ENCODE measurements at places on chromosomes 11 and 22.

- no peak for DNase-seq
These were observed 171.9 kb upstream of the MPPED2 start for GRCh38 chr11:30758012-30758411.

DNA sequence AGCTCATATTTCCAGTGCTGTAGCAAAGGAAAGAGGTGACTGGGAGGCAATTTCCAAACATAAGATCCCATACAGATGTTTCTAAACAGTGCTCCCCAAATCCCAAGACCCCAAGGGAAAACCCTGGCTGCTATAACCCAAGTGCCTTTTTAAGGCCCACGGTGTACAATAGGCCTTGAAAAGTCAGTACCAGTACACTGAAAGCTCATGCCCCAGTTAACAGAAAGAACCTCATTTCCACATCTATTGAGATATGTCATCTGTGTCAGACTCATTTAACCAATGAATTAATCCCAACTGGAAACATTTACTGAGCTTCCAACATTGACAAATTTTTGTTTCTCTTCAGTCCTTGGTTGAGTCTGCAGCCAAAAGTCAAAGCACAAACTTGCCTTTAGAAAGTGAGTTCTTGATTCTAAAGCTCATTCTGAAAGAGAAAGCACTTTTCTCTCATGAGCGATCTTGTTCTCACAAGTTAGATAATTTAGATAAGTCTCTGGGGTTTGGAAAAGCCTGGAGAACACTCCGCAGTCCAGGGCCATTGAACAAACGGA is 239.8 kb upstream of the ARHGAP20 start:
- no peak for DNase-seq

DNA sequence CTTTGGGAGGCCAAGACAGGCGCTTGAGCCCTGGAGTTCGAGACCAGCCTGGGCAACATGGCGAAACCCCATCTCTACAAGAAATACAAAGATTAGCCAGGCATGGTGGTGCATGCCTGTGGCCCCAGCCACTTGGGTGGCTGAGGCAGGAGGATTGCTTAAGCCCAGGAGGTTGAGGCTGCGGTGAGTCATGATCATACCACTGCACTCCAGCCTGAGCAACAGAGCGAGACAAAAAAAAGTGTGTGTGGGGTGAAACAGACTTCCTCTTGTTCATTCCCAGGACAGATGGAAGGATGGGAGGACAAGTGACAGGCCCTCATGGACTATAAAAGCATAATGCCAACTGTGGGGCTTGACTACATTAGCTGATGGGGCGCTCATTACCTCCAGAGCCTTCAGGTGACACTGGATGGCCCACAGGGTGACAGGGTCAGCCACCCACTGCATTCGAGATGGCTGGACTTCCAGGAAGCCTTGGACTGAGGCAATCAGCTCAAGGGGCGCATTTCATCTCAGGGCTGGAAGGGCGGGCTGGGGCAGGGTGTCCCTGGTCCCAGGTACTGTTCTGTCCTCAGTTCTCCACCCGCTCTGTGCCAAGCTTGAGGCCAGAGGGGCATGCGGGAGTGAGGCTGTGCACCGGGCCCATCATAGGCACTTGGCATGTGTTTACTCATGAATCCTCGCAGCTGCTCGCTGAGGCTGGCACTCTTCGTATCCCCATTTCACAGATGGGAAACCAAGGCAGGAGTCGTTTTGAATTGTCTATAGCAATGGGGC is 12.5 kb downstream of the NPTXR start:
- no peak for DNase-seq

DNA sequence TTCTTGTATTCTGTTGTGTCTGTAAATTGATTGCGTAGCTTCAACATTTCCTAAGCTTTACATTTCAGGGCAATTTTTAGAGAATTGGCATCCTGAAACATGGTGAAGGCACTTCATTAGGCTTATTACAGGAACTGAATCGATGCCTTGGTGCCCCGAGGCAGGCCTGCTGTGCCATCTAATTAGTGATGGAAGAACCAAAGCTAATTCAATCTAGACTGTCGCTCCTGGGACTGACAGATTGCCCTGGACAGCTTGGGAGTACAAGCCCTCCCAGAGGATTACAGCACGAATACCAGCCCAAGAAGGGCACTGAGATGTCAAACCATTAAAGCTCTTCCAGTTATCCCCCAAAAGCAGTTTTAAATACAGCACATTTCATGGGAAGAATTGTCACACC is 243.2 kb upstream of the ZC3H12C start:
- DNase-seq = no peak

GRCh38 chr22:31044262-31044861 is 36.8 kb upstream of the SMTN start:
- DNase-seq = peak; percentile 70

- no peak for DNase-seq
These were observed 778.3 kb upstream of the LRRC4C start for GRCh38 chr11:42237701-42238235.

DNA sequence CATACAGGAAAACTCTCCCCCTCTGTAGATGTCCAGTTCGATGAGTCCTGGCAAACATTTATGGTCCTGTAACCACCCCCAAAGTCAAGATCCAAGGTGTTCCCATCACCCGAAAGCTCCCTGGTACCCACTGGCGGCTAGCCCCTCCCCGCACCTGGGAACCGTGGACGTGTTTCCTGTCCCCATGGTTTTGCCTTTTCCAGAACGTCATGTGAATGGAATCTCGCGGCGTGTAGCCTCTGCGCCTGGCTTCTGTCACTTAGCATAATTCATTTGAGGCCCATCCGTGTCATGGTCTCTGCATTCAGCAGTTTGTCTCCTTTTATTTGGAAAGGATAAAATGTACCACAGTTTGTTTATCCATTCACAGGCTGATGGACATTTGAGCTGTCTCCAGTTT is 106.3 kb downstream of the KCNQ1 start:
- DNase-seq = no peak

- peak; percentile 86 for DNase-seq
These were observed 27.4 kb upstream of the MALAT1 start for GRCh38 chr11:65471447-65471891.

- DNase-seq = no peak
These were observed 21.6 kb downstream of the MMP20 start for GRCh38 chr11:102603576-102603975.

GRCh38 chr11:128052912-128053641 is 534.3 kb downstream of the ETS1 start:
- no peak for DNase-seq

DNA sequence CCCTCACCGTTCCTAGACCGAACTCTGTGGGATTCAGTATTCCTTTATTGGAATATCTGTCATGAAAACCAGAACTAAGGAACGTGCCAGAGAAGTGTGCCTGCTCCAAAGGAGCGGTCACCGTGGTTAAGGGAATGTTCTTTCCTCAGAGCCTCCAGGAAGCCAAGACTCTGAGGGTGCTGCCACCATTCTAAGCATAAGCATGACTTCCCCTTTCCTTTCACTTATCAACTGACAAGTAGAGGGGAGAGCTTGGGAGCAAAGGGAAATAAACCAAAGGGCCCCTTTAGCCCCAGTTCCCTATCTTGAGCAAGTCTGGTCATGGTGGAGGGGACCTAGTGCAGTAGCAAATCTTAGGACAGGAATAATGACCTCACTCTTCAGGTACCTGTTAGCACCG is 26.8 kb downstream of the CTR9 start:
- DNase-seq = no peak

DNA sequence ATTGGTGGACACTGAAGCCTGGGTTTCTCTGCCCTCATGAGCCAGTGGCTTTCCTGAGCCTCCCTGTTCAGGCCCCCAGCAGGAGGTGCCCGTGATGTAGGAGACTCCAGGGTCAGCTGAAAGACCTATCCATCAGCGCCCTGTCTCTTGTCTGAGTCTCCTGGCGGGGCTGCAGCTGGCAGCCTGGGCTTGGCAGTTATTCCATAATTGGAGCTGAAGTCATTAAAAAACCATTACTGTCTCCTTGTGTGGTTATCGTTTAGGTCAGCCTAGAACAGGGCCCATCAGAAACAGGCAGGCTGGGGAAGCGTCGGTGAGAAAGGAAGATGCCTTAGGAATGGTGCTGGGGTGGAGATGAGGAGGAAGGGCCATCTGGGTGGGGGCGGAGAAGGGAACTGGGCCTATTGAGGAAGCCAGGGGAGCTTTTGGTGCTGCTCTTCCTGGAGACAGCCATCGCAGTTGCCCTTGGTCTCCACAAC is 5.0 kb downstream of the TUB start:
- DNase-seq = peak; percentile 50

DNA sequence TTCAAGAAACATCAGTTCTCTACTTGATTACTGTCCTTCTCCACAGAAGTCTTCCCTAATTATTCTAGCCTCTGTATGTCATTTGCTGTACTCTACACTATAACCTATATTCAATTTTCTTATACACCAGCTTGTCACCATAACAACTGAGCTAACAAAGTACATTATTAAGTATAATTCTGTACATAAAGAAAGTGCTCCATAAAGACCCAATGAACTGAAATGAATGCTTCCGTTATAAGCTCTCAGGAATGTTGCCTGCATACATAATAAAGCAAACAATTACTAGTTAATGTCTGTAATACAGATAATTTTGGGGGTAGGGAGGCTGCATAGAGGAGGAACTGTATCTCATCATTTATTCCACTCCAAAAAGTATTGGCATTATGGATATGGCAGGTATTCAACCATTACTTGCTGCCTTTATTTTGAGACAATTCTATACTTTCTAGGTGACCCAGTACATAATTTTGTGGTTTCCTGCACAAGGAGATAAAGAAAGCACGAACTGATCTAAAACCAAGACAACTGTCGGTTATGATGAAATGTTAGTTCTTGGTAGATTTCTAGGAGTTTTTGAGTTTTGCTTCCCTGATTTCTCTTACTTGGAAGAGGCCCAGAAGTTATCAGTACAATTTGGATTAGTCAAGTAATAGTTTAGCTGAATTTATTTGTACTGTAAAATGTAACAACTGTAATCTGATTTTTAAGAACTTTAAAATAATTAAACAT is 202.5 kb downstream of the SBF2 start:
- DNase-seq = no peak

DNA sequence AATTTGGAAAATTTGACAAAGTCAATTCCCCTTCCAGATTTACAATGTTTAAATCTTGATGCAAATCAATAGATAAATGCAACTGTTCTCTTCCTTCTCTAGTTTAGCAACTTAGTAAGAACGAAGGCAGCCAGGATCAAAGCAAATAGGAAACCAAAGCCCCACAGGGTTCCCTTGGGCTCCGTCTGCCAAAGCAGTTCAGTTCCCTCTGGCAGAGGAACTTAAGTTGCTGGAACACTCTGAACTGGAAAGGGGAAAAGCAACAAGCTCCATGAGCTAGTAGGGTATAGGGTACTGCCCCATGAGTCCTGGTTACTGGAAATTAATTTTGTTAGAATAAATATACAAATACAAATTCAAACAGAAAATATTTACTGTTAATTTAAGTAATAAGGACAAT is 91.3 kb downstream of the RELT start:
- no peak for DNase-seq

- peak; percentile 80 for DNase-seq
These were observed 587 bp downstream of the DENND5A start for GRCh38 chr11:9264316-9265210.

- no peak for DNase-seq
These were observed 52.8 kb downstream of the ZNRF3 start for GRCh38 chr22:28936200-28936599.

GRCh38 chr11:8956860-8957259 is 7.4 kb downstream of the TMEM9B start:
- DNase-seq = no peak

DNA sequence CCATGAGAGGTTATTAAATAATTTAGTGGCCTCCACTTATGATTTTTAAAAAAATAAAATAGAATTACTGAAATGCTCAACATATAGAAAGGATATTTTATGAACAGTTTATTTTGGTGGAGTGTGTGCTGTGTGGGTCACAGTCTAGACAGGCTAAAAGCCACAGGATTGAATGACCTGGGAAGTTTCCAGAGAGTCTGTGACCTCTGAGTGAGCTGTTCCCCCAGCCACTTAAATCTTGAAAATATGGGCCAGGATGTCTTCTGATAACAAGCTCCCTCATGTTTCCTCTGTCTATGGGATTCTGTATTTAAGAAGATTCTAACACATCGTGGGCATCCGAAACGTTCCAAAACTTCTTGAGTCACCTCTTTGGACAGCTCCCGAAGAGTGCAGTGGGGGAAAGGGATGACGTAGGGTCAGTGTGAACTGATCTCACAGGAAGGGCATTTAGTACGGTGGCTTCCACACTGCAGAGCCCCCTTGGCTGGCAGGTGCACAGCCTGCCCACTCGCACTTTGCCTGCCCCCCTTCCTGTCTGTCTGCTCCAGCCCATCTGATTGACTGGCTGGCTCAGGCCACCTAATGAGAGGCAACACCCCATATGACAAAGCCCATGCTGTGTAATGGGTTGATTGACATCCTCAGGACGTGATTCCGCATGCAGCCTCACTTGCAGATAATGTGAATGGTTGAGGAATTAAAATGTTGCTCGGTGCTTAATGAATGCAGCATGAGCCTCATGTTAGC is 97.4 kb downstream of the NTM start:
- DNase-seq = no peak

DNA sequence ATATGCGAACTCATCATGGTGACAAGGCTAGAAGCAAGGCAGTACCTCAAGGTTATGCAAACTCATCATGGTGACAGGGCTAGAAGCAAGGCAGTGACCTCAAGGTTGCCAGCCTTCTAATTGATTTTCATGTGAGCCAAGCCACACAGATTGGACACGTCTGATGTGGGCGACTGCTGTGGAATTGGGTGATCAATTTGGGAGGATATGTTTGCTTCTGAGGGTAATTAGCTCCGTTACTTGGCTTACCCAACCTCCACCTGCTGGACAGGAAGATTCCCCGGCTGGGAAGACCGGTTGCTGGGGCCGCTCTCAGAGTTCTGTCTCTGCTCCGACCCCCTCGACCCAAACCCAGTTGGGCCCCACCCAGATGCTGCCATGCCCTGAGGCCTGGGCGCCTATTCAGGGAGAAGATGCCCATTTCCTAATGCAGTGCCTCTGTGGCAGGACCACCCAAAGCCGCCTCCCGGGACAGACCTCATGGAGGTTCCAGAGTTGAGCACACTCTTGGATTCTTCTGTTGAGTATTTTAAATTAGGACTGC is 69.9 kb upstream of the SHANK2 start:
- no peak for DNase-seq

GRCh38 chr11:111836721-111837120 is 34.7 kb downstream of the ALG9 start:
- no peak for DNase-seq

DNA sequence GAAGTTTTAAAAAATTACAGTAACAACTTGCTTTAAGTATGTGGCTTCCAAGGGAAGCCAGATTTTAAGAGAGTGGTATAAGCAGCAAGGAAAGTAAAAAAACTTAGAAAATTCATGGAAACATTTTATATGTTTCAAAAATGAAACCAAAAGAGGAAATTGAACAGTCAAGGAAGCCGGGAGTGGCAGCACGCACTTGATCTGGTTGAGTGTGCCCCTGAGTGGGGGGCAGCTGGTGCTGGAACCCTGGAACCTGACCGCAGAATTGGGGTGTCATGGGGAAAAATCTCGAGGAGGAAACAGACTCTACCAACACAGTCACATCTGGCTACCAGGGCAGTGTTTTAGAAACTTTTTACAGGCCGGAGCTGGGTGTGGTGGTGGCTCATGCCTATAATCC is 14.0 kb downstream of the MICALL1 start:
- no peak for DNase-seq

GRCh38 chr11:70297341-70297740 is 26.9 kb downstream of the PPFIA1 start:
- DNase-seq = no peak

- no peak for DNase-seq
These were observed 10.4 kb upstream of the THY1 start for GRCh38 chr11:119433358-119433725.

Data from heart left ventricle (tissue), 16 donors.